ENCODE measurements at places on chromosomes 6 and 20. TPM values are rescaled to one million over a fixed set of nuclear protein-coding genes. Genes with fewer than 3 reads are reported as not detected.

DNA sequence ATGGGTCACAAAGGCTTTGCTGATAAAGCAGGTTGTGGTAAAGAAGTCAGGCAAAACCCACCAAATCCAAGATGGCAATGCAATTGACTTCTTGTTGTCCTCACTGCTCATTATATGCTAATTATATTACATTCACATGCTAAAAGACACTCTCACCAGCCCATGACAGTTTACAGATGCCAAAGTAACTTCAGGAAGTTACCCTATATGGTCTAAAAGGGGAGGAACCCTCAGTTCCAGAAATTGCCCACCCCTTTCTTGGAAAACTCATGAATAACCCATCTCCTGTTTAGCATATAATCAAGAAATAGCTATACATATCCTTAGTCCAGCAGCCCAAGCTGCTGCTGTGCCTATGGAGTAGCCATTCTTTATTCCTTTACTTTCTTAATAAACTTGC is 501.1 kb downstream of the MEI4 start:
- DNase-seq = no peak

- DNase-seq = no peak
Measured at GRCh38 chr20:16395366-16395765, 177.9 kb downstream of the KIF16B start.

- no peak for DNase-seq
Measured at GRCh38 chr6:36798852-36799251, 40.4 kb downstream of the CPNE5 start.

DNA sequence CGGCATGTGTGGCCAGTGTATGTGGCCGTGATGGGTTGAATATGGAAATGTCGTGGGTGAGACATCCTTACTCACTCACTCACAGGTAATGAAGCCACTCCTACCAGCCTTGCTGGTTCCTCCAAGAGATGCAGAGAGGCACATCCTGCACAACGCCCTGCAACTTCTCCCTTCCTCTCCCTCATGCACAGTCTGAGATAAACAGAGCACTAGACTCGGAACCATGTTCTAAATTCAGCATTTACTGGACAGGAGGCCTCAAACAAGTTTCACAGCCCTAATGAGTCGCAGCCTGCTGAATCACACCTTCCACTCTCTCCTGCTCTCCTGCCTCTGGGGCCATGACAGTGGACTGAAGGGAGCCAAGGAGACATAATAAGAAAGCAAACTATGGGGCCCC is 91.2 kb downstream of the ISM1 start:
- peak; percentile 57 for DNase-seq

- no peak for DNase-seq
Measured at GRCh38 chr6:56684342-56685101, 41.8 kb upstream of the DST start.

- no peak for DNase-seq
Measured at GRCh38 chr6:100259865-100260264, 204.9 kb downstream of the SIM1 start.

DNA sequence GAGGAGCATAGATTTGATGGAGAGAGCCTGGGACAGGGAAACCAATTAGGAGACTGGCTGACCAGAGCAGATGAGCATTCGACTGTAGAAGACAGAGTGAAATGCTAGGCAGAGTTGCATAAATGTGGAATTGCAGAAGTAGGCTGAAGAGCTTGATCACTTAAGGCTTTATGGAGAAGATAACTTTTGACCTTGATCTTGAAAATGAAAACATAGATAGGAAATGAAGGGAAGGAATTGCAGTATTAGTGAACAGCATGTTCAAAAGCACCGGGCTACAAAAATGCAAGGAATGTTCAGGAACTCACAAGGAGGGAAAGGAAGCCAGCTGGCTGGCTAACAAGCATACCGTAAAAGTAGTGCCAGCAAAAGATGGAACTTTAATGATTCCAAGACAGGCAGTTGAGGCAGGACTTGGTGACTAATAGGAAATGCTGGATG is 20.5 kb upstream of the LTV1 start:
- no peak for DNase-seq

- no peak for DNase-seq
Measured at GRCh38 chr6:43800746-43801494, 30.9 kb downstream of the VEGFA start.

DNA sequence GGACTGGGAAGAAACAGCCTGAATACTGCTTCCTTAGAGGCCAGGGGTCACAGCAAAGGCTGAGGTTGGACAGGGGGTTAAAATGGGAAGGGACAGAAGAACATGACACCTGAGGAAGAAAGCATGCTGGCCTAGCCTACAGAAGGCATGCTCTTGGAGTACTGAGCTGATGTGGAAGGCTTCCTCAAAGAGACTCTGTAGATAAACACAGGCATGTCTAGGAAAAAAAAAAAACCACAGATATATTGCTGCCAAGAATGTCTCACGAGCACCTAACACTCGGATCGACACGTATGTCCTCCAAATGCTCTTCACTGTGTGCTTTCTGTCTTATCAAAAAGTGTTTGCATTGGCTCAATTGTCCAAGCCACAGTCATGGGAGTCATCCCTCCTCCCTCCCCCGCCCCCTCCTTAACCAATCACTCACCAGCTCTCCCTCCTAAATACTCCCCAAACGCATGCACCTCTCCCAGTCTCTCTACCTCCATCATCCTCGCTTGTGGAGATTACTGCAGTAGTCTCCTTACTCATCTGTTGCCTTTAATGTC is 101.1 kb upstream of the LRFN2 start:
- DNase-seq = no peak

DNA sequence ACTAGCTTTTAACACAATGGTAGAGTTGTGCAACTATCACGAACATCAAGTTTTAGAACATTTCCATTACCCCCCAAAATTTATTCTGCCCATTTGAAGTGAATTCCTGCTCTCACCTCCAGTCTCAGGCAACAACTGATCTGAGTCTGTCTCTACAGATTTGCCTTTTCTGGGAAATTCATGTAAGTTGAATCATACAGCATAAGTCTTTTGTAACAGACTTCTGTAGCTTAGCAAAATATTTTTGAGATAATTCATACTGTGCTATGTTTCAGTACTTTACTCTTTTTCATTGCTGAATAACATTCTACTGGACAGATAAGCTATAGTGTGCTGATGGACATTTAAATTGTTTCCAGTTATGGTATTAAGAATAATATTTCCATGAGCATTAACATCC is 447.3 kb upstream of the GJE1 start:
- DNase-seq = no peak

GRCh38 chr20:20201639-20202038 is 149.3 kb downstream of the CFAP61 start:
- no peak for DNase-seq

- no peak for DNase-seq
Measured at GRCh38 chr6:88361298-88361697, 195.2 kb upstream of the CNR1 start.

- DNase-seq = no peak
Measured at GRCh38 chr20:9286501-9287461, 217.9 kb downstream of the PLCB4 start.

GRCh38 chr20:4036351-4036750 is 21.0 kb upstream of the RNF24 start:
- no peak for DNase-seq

DNA sequence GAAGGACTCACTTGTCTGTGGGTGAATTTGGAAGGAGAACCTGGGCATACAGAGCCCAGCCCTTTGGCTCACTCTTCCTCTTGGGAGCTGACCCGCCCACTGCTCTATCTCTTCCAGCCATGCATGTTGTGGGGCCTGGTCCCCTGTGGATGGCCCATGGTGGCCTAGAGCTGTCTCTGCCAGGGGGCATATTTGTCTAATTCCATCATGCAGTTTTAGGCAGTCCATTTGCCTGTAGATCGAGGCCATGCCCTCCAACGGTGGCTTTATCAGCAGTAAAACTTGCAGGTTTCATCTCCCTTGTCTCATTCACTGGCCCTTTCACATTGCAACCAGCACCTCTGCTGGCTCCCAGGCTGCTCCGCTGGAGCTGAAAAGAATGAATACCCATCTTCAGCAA is 12.9 kb upstream of the EZR start:
- no peak for DNase-seq

- DNase-seq = no peak
Measured at GRCh38 chr20:15091421-15092037, 754.1 kb upstream of the FLRT3 start.

DNA sequence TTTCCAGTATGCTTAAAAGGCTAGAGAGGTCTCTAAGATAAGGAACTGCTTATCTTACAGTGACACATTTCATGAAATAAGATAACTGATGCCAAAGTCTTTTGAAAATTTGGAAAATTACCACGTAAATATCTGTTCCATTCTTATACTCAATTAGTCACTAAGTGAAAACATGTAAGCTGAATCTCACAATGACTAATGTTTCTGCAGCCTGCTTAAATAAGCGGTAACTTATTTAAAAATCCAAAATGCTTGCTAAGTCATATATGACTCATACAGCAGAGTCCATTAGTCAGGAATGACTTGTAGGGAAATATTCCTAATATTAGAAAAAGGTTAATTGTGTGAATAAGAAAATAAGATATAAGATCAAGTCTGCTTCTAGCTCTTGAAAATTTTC is 27.8 kb upstream of the LGSN start:
- DNase-seq = peak; percentile 88

DNA sequence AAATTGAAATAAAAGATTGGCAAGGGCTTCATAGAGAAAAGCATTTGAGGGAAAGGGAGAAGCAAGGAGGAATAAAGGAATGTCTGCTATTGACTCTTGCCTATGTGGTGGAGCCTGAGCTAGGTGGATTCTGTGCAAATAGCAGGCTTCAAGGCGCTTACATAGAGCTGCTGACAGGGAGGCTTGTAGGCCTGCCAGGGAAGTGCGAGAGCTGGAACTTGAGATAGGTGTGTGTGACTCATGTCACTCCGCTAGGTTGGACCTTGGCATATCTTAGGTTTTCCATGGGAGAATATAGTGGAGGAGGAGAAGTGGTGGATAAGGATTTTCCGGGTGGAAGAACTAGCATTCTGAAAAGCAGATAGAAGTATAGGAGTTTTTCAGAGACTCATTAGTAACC is 14.0 kb downstream of the SNRNP48 start:
- no peak for DNase-seq

DNA sequence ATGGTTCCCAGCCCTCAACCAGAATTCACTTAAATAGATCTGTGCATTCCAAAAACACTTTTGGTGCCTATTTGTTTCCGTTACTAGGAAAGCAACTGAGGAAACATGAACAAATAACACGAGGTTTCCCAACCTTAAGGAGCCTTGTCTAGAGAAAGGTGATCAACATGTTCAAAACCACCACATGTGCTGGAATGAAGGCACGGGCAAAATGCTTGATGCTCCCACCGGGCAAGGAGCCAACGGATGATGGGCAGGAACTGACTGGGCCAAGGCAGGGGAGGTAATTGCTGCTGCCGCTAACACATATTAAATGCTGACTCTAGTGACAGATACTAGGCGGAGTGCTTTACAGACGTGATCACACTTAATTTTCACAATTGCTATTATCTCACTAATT is 2.5 kb downstream of the MYLK4 start:
- DNase-seq = no peak

GRCh38 chr20:59825944-59826759 is 107.3 kb downstream of the SYCP2 start:
- DNase-seq = peak; percentile 80

GRCh38 chr6:71088166-71088565 is 131.3 kb upstream of the B3GAT2 start:
- DNase-seq = no peak

GRCh38 chr6:18115356-18115755 is 7.1 kb downstream of the NHLRC1 start:
- DNase-seq = peak; percentile 79

GRCh38 chr6:80988286-80988685 is 764.2 kb downstream of the TENT5A start:
- DNase-seq = no peak

- no peak for DNase-seq
Measured at GRCh38 chr6:77987035-77987384, 334.2 kb downstream of the MEI4 start.

DNA sequence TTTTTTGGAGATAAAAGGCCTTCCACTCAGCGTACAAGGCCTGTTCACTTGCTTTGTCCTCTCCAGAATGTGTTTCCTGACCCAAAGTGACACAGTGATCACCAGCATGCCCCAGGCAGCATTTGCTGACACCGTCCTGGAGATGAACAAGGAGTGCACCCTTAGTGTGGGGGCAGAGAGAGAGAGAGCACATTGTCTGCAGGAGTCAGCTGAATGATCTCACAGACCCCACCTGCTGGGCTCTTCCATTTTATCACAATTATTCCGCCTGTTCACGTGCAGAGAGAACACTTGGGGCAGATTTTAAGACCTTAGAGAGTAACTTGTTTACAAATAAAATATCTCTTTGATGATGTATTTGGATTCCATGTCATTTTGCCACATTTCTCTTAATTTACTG is 22.4 kb upstream of the MAS1L start:
- DNase-seq = no peak

DNA sequence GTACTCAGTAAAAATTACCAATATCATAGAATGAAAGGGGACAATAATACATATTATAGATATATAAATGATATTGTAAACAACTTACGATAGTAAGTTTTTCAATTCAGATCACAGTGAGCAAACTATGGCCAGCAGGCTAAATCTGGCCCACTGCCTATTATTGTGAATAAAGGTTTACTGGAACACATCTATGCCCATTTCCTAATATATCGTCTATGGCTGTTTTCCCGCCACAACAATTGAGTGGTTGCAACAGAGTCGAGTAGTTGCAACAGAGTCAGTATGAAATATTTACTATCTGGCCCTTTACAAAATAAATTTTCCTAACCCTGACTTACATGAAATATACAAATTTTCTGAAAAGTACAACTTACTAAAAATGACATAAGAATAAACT is 297.3 kb upstream of the KCNQ5 start:
- DNase-seq = no peak

GRCh38 chr6:148465670-148466069 is 123.0 kb downstream of the SASH1 start:
- DNase-seq = no peak

- DNase-seq = no peak
Measured at GRCh38 chr6:21733311-21733710, 139.8 kb downstream of the SOX4 start.

DNA sequence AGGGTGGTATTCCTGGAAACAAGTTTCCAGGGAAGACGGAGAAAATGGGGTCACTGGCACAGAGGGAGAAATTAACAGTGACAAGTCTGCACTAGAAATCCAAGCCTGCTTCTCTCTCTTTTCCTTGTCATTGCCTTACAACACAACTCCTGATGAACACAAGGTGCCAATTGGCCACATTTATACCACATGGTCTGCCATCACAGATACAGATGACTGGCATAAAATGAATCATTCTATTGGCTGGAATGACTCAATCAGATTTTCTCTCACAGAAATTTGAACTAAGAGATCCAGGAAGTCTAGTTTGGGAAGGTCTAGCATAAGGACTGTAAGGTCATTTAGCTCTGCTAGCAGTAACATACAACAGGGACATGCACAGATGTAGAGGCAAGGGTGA is 190.3 kb downstream of the LINC00237 start:
- DNase-seq = peak; percentile 5

The LY6G5B gene
- 12.8 TPM for total RNA-seq

The GINS1 gene
- total RNA-seq = 6.5 TPM

The TEAD3 gene
- 21.2 TPM for total RNA-seq

The RPRD1B gene
- 39.9 TPM for total RNA-seq

The C6orf52 gene
- 0.50 TPM for total RNA-seq

The OGFR gene
- 12.7 TPM for total RNA-seq

The TULP4 gene
- total RNA-seq = 152 TPM

The LAMA4 gene
- total RNA-seq = 0.35 TPM

The TNFRSF6B gene
- total RNA-seq = 34.8 TPM

The MYL9 gene
- total RNA-seq = 138 TPM

The TMEM244 gene
- total RNA-seq = not detected

The APOM gene
- 0.50 TPM for total RNA-seq

The ETV7 gene
- total RNA-seq = 0.64 TPM

The C2 gene
- total RNA-seq = 0.50 TPM

The BTN1A1 gene
- total RNA-seq = not detected

The MATN4 gene
- total RNA-seq = 0.24 TPM

The AVP gene
- not detected for total RNA-seq

The SESN1 gene
- total RNA-seq = 20.6 TPM

Data from mammary epithelial cell (primary cell).